ENCODE measurements at places on chromosomes 2 and 18.

DNA sequence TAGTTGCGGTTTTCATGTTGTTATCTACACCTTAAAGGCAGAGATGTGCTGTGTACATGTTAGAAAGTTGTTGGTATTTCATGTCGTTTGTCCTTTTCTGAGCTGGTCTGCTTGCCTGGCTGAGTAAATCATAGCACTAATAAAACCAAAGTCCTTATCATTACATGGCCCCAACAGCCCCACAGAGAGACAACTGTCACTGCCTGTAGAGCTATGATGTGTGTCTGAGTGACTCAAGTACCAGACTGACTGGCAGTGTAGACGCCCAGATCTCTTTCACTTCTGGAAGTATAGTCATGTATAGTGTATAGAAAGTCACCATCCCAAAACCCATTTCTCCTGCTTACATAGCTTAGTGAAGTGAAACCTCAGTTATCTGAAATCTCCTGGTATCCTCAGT lies 4.3 kb downstream of the SOCS6 start:
- no peak for DNase-seq

- DNase-seq, result no peak
Observed at GRCh38 chr18:40529478-40529877, 1425.6 kb upstream of the PIK3C3 start.

DNA sequence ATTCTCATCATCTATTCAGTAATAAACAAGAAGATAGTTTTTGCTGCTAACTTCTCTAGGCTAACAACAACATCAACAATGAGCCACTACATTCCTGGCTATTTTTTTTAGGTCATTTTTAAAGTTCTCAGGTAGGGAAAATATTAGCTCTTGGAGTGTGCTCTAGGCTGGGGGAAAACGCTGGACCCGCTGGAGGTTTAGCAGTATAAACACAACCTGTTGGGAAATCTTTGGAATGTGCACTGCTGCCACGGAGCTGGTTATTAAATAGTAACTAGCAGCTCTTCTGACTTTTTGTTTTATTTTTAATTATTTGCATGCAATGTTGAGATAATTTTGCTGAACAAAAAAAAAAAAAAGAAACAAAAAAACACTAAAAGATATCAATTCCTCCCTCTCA lies 892.1 kb upstream of the ACVR2A start:
- DNase-seq, result no peak

DNA sequence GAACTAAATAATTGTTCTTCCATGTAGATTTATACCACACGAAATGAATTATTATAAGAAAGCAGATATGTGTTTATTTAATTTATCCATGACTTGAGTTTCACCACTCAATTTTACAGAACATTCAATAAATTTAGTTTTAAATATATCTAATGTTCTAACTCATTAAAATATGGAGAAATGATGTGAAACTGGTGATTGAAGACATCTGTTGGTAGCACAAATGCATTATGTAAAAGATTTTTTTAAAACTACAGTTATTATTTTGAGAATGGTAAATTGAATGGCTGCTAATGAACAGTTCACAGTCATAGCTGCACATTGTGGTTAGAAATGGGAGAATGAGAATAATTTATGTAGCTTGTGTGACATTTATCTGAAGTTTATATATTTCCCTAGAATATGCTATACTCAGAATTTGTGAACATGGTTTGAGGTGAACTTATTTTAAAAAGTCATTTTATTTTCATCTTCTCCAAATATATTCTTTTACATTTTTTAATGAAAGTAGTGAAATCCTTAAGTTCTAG lies 203.5 kb downstream of the DPP4 start:
- no peak for DNase-seq

GRCh38 chr2:71952572-71953188 lies 195.0 kb downstream of the CYP26B1 start:
- DNase-seq, result no peak

DNA sequence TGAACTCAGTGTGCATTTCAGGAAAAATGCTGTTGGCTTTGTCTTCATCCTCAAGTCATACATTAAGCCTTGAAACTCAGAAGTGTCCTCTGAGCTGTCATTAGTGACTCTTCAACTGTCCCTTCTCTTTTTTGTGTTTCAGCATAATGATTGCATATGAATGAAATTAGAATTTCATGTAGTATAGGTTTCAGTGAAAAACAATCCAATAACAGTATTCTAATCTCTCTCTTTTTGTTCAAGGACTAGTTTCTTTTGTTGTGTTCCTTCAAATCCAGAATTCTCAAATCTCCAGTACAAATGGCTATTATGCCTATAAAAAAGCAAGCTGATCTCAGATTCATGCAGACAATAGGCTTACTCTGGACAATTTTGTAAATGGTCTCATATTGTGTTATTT lies 133.5 kb downstream of the QPCT start:
- DNase-seq, result no peak

DNA sequence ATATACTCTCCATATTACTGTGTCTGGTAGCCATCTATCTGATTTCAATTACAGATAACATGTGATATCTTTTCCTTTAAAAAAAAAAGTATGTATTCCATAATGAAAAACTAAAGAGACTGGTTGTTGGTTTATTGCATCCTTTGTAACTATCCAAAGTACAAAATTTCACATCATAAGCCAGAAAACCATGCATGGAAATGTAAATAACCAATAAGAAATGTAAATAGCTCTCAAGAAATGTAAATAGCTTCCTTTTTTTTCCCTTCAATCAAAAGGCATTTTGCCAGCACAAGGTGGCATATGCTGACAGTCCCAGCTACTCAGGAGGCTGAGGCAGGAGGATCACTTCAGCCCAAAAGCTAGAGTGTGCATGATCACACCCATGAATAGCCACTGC lies 59.3 kb downstream of the ATL2 start:
- no peak for DNase-seq

DNA sequence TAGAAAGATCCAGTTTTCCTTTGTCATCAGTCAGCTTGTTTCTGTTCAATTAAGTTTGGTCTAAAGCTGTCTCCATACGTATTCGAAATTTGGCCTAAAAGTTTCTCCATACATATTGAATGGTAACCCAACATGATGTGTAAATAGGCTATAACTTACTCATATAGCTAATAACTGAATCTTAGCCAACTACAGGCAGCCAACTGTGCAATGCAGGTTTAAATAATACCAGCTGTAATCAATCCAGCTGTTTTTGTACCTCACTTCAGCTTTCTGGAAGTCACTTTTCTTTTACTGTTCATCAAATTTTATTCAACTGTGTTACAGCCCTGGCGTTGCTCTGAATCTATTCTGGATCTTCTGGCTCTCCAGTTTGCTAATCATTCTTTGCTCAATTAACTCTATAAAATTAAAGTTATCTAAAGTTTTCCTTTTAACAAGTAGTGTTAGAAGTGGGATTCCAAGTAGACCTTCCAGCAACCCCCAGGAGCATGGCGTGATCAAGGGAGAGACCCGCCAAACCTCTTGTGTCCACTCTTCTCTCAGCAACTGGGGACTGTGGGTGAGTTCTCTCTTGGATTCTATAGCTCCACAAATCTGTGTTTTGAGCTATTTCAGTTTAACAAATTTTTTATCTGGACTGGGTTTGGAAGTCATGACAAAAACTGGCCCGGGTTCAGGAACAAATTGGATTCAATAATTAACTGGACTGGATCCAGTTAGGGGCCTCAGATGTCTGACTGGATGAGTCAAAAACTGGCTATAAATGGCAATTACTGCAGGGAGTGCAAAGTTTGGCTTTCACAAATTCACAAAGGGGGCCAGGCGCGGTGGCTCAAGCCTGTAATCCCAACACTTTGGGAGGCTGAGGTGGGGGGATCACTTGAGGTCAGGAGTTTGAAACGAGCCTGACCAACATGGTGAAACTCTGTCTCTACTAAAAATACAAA lies 329.7 kb upstream of the ST6GAL2 start:
- no peak for DNase-seq

- DNase-seq, result no peak
Observed at GRCh38 chr2:76752506-76752905, 769.7 kb downstream of the LRRTM4 start.

DNA sequence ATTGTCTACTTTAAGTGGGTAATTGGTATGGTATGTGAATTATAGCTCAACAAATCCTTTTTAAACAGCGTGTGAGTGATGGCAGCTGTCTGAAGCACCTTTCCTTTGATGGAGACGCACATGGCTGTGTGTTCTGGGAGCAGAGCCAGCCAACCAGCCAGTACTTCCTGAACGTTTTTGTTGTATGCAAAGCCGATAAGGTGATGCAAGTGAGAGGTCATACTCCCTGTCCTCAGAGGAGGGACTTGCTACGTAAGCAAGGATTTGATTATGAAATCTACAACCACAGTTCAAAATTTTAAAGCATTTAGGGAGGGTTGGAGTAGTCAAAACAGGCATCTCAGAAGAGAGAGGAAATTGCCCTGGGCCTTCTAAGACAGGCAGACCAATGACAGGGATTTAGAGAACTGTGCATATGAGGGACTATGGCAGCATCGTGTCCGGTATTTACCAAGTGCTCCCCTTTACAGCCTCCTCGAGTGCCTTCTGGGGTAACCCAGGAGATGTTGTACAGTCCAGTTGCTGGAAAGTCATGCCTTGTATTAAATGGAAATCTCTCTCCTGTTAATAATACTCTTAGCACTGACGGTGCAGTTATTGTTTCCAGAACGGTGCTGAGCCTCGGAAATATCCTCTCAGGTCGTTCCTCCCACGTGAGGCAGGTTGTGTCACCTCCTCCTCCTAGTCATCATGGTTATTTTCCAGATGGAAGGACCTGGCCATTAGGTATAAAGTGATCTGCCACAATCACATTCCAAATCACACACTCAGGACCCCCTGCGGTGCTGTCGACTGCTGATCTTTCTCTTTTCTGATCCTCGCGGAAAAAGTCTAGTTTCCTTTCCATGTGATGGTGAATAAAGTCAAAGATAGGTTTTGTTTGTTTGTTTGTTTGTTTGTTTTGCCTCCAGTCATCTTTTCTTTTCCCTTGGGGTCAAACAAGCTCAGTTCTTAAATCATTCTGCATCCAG lies 28.4 kb downstream of the ARHGEF4 start:
- DNase-seq, result no peak

DNA sequence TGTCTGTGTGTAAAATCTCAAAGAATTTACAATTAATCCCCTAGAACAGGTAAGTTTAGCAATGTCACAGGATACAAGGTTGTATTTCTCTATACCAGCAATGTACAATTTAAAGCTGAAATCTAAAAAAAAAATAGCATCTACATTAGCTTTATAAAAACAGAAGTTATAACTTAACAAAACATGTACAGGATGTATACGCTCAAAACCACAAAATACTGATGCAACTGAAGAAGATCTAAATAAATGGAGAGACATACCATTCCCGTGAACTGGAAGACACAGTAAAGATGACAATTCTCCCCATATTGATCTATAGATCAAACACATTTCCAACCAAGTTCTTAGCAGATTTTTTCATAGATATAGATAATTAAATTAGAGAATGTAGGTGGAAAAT lies 17.5 kb upstream of the RANBP2 start:
- no peak for DNase-seq

DNA sequence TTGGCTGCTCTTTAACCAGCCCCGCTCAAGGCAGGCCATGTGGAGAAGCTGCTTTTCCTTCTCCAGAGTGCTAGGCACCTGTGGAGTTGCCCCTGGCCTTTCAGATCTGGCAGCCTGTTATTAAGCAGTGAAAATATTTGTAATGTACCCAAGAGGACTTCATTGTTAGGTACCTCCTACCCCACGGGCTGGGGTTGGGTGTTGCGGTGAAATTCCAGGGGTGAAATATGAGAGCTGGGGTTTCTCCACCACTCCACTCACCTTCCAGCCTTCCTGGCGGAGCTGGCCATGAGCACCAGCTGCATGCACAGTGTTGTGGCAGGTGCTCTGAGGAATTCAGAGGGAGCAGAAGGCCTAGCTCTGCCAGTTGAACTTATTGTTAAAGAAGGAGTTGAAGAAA lies 39.1 kb downstream of the NTSR2 start:
- DNase-seq, result no peak

- DNase-seq, result peak; percentile 16
Observed at GRCh38 chr2:25131567-25132298, 36.6 kb downstream of the POMC start.

DNA sequence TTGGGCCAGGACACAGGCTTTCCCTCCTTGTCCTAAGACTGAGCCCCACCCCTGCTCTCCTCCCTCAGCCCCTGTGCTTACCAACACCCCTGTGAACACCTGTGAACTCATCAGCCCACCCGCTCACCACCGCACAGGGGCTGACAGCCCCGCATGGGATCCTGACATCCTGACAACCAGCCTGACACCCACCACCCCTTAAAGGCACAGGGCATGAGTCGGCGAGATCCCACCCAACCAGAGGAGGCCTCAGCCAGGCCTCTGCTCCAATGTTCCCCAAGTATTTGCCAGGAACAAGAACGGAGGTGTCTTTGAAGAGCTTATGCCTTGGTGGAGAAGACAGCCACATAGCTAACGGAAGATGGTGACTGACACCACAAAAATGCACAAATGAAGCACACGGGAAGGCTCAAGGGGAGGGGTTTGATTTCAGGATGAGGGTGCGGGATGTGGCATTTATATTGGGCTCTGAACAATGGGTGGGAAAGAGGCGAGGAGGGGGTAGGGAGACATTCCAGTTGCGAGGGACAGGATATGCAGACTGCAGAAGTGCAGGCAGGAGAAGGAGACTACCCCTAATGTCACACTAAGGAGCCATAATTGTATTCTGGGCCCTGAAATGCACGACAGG lies 11.0 kb downstream of the RAB11FIP5 start:
- no peak for DNase-seq

GRCh38 chr2:212294816-212295215 lies 243.8 kb downstream of the ERBB4 start:
- DNase-seq, result no peak

DNA sequence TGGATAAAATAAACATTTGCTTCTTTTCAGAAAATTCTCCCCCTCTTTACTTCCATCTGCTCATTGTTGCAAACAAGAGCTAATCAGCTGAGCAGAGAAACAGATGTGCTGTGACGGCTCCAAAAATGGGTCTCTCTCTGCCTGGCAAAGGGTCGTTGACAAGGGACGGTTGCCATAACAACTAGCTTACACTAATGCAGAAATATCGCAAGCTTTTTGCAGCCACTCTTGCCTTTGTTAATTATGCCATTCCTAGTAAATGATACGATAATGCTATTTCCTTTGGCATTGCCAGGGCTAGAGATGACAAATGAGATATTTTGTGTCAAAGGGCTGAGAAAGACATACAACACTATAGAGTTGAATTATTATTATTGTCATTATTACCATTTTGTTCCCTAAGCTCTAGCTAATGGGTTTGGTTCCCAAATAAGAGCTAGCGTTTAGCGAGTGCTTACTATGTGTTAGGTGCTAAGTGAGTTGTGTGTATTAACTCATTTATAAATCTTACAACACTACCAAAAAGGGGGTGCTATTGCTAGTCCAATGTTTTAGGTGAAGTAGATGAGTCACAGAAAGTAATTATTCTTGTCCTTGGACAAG lies 46.8 kb downstream of the MYO3B start:
- no peak for DNase-seq

- no peak for DNase-seq
Observed at GRCh38 chr2:36559221-36559942, 38.6 kb downstream of the FEZ2 start.

Data from activated CD8-positive, alpha-beta T cell treated with anti-CD3 and anti-CD28 coated beads for 36 hours (primary cell).